PC-9 (cell line): ENCODE measurements at places on chromosomes 1 and 21.

DNA sequence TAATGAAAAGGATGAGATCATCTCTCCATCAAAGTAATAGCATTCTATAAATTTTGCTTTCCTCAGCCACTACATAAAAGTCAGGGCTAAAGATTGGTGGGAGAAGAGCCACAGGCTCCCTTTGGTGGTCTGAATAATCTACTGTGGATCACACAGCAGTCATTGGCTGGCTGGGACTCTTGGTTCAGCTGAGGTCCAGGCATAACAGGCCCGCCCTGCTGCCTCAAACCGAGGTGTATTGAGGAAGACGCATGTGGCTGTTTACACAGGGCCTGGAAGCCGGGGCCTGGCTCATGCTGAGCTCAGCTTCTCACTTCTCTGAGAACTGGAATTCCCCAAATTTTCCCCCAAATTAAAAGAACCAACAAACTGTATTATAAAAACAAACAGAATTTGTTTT lies 139.2 kb downstream of the PTPRC start:
- no peak for DNase-seq
- no peaks in the 10 kb centered on the region for H3K27me3 ChIP-seq
- no peaks in the 10 kb centered on the region for H3K4me1 ChIP-seq
- no peaks in the 10 kb centered on the region for H3K36me3 ChIP-seq

DNA sequence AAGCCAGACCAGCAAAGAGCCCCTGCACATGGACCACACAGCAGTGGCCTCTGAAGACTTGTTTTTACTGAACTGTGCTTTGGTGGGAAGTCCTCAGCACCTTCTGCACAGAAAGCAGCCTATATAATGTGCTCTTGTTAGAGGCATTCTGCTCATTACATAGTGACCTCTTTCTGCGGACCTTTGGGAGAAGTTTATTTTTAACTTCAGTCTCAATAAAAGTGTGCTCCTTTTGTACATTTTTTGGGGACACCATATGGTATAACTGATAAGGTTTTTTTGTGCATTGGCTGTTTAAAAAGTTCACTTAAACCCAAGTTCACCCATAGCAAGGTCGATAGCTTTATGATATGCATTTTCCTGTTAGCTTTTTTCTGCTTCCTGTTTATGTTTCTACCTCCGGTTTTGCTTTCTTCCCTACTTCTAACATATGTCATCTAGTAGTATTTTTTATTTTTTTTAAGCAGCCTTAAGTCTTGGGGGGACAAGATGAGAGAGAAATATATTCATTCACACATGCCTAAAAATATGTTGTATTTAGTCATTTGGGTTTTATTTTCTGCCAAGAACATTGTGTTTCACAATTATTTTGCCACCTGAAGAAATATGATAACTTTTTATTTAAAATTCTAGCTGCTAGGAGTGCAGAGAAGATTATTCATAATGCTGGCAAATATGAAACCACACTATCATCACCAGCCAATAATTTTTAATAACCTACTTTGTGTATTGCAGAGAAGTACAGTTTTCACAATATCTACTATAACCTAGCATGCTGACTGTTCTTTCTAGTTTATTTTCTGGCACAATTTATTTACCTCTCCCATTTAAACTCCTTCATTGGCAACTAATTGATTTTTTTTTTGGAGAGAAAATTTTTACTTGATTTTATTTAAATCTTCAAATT lies 22.9 kb upstream of the SLC19A2 start:
- H3K27ac ChIP-seq, result no peak overlapping the region
- no peaks in the 10 kb centered on the region for H3K27me3 ChIP-seq
- H3K4me3 ChIP-seq, result no peak overlapping the region
- no peak for DNase-seq

- no peaks in the 10 kb centered on the region for H3K27me3 ChIP-seq
- no peak overlapping the region for H3K4me3 ChIP-seq
- no peak overlapping the region for H3K27ac ChIP-seq
- DNase-seq, result no peak
Measured at GRCh38 chr1:10117865-10118264, 85.1 kb downstream of the UBE4B start.

DNA sequence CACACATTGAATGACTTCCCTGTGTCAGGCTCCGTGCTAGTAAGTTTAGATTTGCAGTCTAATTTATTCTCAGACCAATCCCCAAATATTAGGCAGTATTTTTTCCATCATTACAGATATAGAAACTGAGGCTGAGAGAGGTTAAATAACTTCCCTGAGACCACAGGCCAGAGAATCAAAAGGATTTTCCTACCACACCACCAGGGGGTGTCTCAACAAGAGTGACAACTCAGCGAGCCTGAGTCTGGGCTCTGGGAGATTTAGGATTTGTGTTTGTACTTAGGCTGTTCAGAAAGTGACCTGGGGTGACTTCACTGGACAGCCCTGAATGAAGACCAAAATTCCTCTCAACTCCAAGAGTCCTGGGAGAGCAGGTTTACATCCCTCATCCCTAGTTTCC lies 13.3 kb upstream of the LCE5A start:
- no peaks in the 10 kb centered on the region for H3K4me1 ChIP-seq
- DNase-seq, result no peak
- no peak overlapping the region for H3K27ac ChIP-seq

DNA sequence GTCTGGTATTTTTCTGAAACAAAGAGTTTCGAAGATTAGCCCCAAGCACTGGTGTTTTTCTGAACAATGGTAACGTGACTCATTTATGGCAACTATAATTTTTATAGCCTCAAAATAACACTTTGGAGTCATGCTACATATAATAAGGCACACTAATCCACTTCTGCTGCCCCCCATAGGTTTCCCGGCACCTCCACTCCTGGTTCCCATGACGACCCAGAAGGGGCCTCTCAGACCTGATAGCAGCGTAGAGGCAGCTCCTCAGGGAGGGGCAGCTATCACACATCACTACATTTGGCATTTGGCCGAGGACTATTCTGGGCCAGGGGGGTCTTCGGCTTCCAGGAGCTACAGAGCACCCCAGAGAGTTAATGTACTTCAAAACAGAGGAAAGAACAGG lies 23.3 kb downstream of the CAPN8 start:
- no peak for DNase-seq
- no peak overlapping the region for H3K4me3 ChIP-seq
- no peak overlapping the region for H3K27ac ChIP-seq
- no peaks in the 10 kb centered on the region for H3K27me3 ChIP-seq
- H3K36me3 ChIP-seq, result peaks cover 46% of the 10 kb centered on the region

DNA sequence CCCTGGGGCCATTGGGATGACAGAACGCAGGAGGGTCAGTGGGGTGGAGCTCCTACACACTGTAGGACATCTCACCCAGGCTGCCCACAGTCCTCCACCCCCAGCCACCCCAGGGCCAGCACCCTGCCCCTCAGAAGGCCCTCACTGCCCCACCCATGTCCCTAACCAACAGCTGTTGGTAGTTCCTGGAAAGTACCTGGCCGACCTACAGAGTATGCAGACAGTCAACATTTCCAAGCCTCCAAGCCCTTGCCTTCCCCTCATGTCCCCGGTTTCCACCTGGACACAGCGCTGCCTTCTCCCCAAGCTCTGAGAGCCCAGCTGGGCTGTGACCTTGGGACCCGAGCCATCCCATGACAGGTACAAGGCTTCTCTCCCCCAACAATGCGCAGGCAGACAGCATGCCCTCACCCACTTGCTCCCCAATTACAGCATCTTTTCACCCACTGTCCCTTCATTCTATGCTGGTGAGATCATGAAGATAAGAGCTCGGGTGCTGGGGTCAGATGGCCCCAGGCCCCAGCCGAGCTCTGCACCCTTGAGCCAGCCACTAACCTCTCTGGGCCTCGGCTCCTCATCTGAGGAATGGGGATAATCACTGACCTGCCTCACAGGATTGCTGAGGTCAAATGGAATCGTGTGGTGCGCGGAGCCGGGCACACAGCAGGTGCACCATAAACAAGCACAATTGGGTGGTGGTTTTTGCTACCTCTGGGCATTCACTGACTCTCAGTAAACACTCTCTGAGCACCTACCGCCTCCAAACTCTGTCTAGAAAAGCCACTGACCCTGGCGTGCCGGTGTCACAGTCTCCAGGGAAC lies 11.2 kb downstream of the LAPTM5 start:
- no peaks in the 10 kb centered on the region for H3K36me3 ChIP-seq
- no peaks in the 10 kb centered on the region for H3K27me3 ChIP-seq
- peaks cover 13% of the 10 kb centered on the region for H3K4me1 ChIP-seq
- DNase-seq, result no peak

DNA sequence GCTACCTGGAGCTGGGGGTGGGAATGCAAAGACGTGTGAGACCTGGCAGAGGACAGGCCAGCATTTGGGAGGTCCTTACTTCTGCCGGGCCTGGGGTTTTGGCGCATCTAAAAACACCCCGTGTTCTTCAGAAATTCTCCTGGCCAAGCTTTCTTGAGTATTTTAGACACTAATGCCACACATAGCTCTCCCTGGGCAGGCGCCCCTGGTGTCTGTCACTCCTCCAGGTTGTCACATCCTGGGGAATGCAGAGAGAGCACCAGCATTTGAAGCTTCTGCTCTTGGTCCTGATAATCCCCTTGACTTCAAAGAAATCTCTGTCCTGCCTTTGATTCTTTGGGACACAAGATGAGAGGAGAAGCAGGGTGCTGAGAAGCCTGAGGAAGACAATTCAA lies 6.0 kb downstream of the CAPN9 start:
- H3K27ac ChIP-seq, result no peak overlapping the region
- H3K4me3 ChIP-seq, result no peak overlapping the region
- no peaks in the 10 kb centered on the region for H3K36me3 ChIP-seq
- no peaks in the 10 kb centered on the region for H3K27me3 ChIP-seq
